ENCODE measurements at places on chromosomes 5 and 9.

GRCh38 chr9:124870723-124871122 lies 8.8 kb downstream of the ARPC5L start:
- no peak for DNase-seq

- DNase-seq: no peak
Measured at GRCh38 chr5:170603578-170604565, 100.1 kb downstream of the KCNIP1 start.

GRCh38 chr5:172740428-172741205 lies 30.4 kb downstream of the DUSP1 start:
- peak; percentile 81 for DNase-seq

DNA sequence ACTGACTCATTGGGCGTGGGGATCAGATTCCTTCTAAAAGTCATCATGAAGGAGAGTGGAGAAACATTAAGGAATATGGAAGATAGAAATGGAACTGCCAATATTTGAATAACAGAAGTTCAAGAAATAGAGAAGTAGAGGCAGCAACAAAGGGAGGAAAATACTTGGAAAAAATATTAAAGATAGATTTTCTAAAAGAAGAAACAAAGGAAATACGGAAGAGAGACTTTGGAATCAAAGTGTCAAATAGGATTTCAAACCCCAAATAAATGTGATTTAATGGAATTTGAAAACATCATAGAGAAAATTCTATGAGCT lies 605.1 kb upstream of the KLF4 start:
- DNase-seq: no peak

DNA sequence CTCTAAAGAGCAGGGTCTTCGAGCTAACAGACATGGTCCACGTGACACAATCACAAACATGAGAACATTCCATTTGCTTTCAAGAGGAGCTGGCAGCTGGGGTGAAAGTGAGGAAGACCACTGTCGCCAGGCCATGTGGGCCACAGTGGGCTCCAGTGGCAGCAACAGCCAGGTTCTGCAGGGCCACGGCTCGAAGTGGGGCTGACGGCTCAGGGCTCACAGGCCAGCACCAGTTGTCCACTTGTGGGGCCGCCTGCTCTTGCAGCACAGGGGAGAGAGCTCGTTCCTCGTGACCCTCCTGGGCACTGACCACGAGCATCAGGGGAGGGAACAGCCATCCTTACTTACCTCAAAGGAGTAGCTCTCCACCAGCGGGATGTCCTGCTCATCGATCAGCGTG lies 2.0 kb downstream of the ZMYND19 start:
- no peak for DNase-seq

DNA sequence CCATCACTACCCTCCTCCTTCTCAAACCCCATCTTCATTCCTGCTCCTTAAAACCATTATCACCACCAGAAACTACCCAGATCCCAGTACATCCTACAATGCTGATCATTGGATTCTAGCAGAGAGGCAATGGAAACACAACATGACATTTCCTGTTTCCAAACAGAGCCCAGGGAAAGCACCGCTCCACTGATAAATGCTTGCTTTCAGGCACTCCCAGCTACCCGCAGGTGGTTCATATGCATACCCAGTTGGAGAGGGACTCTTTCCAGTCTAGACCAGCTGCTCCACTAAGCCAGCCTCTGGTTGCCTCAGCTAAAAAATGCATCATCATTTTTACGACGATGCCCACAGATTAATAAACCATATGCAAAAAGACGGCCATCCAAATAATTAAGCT lies 39.2 kb upstream of the ACO1 start:
- no peak for DNase-seq

- DNase-seq: no peak
Measured at GRCh38 chr9:126723807-126724172, 81.0 kb upstream of the ZBTB43 start.

DNA sequence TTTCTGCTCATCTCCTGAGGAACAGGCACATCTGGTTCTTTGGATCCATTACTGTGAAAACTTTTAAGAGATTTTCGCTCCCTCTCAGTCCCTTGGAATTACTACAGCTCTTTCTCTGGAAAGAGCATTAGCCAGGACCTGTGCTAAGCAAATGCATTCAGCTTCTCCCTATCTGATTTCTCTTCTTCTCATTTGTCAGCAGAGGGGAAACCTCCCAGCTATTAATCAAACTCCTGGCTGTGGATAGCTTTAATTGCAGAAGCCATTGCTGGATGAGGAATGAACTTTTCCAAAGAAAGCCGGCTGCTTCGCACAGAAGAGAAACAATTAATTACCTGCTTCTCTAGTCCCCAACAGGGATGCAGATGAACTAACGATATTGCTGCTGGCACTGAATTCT lies 37.9 kb downstream of the TLR4 start:
- DNase-seq: no peak

DNA sequence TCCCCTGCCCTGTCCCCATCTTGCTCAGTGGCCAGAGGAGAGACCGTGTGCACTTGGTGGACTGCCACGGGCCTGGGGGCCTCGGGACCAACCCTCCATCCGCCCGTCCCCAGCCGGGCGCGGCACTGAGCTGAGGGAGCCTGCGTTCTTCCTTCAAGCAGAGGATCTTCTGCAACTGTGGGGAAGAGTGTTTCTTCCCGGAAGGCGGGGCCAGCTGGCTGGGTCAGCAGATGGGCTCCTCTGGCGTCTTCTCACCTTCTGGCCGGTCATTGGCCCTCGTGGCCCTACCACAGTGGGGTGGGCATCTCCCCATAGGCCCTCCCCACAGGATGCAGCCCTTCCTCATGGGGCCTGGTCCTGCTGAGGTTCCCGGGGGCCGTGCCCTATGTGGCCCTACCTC lies 17.4 kb downstream of the RXRA start:
- no peak for DNase-seq

- no peak for DNase-seq
Measured at GRCh38 chr9:24045150-24045549, 219.1 kb upstream of the ELAVL2 start.

GRCh38 chr5:165030971-165031370 lies 1525.6 kb downstream of the MAT2B start:
- no peak for DNase-seq

DNA sequence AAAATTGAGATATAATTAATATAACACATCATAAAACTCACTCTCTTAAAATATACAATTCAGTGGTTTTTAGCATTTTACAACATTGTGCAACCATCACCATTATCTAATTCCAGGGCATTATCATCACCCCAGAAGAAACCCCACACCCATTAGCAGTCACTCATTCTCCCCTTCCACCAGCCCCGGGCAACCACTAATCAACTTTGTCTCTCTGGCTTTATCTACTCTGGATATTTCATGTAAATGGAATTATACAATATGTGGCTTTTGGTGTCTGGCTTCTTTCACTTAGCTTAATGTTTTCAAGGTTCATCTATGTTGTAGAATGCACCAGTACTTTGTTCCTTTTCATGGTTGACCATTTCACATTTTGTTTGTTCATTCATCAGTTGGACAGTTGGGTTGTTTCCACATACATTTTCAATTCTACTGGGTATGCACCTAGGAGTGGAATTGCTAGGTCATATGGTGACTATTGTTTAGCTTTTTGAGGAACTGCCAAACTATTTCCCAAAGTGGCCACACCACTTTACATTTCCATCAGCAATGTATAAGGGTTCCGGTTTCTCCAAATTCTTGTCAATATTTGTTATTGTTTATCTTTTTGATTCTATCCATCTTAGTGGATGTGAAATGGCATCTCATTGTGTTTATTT lies 62.4 kb downstream of the MARCHF3 start:
- no peak for DNase-seq

DNA sequence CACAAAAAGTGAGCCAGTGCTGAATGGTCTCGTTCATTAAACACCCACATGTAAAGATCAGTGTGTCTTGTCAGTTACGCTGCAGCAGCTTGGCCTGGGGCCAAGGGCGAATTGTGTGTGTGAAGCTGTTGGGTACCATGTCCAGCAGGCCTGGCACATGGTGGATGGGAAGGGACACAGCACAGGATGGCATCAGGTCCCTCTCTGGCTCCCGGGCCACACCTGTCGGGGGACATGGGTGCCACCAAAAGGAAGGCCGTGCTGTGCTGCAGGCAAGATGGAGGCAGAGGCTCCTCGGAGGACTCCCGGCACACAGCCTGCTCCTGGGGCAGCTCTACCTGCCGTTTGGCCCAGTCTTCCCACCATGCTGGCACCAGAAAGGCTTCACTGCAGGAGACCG lies 32.0 kb downstream of the NKD2 start:
- DNase-seq: no peak

DNA sequence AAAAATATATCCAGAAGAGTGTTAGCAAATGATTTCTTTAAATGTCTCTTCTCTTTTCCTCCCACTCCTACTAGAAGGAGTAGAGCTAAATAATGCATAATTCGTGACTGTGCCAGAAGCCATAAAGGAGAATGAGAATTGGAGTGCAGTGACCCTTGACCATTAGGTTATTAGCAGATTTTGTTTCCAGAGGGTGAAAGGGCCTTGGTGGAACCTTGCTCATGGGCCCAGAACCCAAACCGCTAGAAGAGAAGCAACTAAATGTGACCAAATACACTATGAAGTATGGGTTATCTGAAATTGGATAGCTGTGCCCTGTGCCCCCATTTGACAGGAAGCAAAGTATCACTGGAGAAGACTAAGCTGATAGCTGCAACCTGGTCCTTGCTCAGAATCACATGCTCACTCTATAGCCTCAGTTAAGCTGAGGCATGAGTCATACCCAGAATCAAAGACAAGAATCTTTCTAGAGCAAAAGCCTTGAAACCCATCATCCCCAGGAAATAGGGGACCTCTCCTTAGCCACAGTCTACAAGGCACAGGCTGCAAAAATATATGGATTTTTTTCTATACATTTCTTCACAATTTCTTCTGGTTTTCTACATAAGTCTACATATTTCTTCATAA lies 36.3 kb downstream of the CAPSL start:
- DNase-seq: no peak

GRCh38 chr5:33524476-33524875 lies 83.7 kb downstream of the TARS1 start:
- DNase-seq: no peak

DNA sequence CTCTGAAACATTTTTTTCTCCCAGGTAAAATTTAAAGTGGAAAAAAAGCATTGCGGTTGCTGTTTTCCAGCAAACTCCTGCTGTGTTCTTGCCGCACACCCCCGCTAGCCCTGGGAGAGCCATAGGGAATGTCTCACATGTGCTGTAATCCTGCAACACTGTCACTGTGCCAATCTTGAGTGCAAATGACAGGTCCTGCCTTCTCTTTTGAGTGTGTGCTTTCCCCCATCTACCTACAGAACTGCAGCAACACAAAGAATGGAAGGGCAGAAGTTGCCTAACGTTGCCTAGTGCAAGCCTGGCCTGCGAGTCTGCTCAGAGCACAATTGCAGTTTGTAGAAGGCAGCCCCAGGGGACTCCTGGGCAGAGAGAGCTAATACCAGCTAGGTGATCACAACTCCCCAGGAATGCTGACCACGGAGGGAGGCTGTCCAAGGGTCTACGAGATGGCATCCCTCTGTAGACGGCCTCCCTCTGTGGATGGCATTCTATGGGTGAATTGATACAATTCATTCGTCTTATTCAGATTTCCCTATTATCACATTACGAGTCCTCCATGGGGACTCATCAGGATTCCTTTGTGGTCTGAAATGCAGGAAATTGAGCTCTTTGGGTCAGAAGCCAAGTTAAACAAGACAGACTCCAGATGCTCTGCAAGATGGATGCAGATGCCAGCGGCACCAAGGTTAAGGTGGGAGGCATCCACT lies 172.6 kb upstream of the S1PR3 start:
- DNase-seq: no peak

- no peak for DNase-seq
Measured at GRCh38 chr5:72698481-72698880, 118.0 kb upstream of the TNPO1 start.

GRCh38 chr9:83153030-83153429 lies 90.1 kb upstream of the RASEF start:
- DNase-seq: no peak

- no peak for DNase-seq
Measured at GRCh38 chr5:140329739-140330481, 16.5 kb downstream of the HBEGF start.

- DNase-seq: no peak
Measured at GRCh38 chr5:1000329-1000728, 8.3 kb upstream of the NKD2 start.

DNA sequence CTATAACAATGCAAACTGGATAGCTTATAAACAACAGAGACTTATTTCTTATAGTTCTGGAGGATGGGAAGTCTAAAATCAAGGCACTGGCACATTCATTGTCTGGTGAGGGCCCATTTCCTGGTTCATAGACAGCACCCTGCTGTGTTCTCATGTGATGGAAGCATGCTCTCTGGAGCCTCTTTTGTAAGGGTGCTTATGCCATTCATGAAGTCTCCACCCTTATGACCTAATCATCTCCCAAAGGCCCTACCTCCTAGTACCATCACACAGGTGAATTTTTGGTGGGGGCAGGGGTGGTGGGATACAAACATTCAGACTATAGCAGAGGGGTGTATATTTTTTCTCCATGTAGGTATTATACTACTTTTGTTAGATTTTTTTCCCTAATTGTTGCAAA lies 92.4 kb downstream of the UNC13B start:
- no peak for DNase-seq

DNA sequence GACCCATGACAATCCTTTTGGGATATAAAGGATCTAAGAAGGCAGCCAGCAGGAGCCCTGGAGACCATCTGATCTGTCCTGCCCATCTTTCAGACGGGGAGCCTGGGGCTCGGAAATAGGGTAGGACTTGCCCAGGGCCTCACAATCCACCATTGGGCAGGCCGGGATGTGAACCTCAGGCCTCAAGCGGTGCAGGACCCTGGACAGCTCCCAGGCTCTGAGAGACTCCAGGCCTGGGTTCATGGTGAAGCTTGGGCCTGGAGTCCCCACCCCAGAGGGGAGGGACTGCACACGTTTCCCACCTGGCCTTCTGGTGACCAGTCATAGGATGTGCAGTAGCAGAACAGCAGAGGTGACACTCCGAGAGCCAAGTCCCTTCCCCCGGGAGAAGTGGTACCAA lies 36.6 kb upstream of the RAPGEF1 start:
- DNase-seq: peak; percentile 10

GRCh38 chr5:149798466-149798865 lies 68.4 kb downstream of the PPARGC1B start:
- DNase-seq: no peak

- DNase-seq: peak; percentile 82
Measured at GRCh38 chr9:130857864-130858738, 23.0 kb downstream of the ABL1 start.

DNA sequence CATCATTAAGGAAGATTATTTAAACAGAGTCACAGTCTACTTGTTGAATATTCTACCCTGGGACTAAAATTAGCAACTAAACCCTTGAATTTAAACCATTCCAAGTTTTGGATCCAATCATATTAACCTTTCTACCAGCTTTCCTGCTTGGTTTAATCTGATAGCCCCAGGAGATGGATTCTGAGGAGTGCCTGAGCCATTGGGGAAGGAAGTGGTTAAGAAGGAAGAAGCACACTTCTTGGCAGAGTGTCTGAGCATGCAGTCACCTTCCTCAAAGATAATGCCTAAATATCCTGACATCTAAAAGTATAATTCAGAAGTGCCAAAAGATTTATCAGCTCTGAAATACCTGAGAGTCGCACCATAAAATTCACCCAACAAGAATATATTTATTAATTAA lies 74.1 kb upstream of the SNCAIP start:
- DNase-seq: no peak

- DNase-seq: no peak
Measured at GRCh38 chr5:141951332-141951781, 6.6 kb downstream of the PCDH12 start.

All from AG04450 (cell line).